HFFc6 (cell line): ENCODE measurements at places on chromosomes 7 and 10. TPM values are rescaled to one million over a fixed set of nuclear protein-coding genes. Genes with fewer than 3 reads are reported as not detected.

GRCh38 chr7:14271441-14271840 is 282.0 kb upstream of the ETV1 start:
- DNase-seq: no peak

GRCh38 chr7:2104107-2104710 is 128.5 kb downstream of the MAD1L1 start:
- DNase-seq: peak; percentile 87

DNA sequence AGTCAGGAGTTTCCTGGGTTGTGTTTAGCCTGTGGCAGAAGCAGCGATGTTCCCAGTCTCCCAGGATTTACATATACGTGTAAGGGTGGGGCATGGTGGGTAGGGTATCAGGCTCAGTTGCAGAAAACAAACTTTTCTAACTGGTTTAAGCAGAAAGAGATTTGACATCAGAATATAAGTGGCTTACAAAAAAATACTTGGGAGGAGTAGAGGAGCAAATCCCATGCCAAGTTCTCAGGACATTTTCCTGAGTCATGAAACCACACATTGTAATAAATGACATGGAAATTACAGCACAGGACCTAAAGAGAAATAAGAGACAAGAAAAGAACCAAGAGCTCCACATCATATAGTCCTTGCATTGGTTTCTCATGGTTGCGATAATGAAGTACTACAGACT is 26.2 kb upstream of the FRMD4A start:
- peak; percentile 38 for DNase-seq

DNA sequence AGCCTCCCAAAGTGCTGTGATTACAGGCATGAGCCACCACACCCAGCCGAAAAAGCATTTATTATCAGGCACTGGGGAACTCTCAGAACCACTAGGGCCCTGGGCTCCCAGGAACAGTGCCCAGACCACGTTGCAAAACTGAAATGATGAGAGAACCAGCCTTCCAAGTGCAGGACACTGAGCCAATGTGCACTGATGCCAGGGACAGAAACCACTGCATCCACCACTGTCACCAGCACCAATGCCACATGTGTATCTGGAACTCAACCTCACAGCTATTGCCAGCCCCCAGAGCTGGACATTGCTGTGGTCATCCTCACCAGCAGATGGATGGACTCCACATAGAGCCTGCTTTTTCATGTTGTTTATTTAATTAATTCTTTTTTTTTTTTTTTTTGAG is 28.2 kb upstream of the TPST1 start:
- DNase-seq: no peak

PRKG1 gene
- 7.7 to 10.6 TPM (median 10.0 TPM) in 3 replicates for total RNA-seq
